ENCODE measurements at places on chromosomes 7 and 10.

- no peak for DNase-seq
These were observed 745.8 kb upstream of the LRRTM3 start for GRCh38 chr10:66180021-66180420.

DNA sequence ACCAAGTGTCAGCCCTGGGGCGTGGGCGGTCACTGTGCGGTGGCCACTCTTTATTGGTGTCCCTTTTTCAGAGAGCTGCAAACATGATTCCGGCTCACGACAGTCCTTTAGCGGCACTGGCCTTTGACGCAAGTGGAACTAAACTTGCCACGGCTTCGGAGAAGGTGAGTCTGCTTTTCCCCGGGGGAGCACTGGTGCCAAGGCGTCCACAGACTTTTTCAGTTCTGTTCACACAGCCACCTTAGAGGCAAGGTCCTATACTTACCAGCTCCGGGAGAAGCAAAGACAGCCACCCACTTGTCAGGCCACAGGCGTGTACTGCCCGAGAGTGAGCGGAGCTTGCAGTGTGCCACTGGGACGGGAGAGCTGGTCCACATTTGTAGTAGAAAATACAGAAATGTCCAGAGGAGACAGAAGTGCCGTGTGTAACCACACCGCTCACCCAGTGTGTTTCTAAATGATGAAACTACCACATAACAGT is 27.9 kb downstream of the WIPI2 start:
- no peak for DNase-seq

- DNase-seq, result no peak
These were observed 31.1 kb upstream of the C1GALT1 start for GRCh38 chr7:7151285-7151684.

- peak; percentile 29 for DNase-seq
These were observed 285.5 kb upstream of the TAC1 start for GRCh38 chr7:97446361-97446760.

GRCh38 chr10:86285136-86285790 is 81.3 kb downstream of the GRID1 start:
- no peak for DNase-seq

DNA sequence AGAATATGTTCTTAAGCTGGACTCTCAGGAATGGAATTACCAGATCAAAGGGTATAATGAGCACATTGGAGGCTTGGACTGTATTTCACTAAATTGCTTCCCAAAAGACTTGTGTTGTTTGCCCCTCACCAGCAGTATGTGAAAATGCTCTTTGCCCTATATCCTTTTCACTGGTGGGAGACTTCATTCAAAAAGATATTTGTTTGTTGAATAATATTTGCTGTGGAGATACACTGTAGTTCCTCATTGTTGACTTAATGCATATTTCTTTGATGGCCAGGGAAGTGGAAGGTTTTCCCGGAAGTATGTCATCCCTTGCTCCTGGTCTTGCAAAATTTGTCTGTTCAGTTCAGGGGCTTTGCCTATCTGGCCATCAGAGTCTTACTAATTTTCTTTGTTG is 19.4 kb downstream of the GSTO2 start:
- DNase-seq, result no peak

GRCh38 chr10:61866700-61867368 is 34.7 kb upstream of the ARID5B start:
- no peak for DNase-seq

DNA sequence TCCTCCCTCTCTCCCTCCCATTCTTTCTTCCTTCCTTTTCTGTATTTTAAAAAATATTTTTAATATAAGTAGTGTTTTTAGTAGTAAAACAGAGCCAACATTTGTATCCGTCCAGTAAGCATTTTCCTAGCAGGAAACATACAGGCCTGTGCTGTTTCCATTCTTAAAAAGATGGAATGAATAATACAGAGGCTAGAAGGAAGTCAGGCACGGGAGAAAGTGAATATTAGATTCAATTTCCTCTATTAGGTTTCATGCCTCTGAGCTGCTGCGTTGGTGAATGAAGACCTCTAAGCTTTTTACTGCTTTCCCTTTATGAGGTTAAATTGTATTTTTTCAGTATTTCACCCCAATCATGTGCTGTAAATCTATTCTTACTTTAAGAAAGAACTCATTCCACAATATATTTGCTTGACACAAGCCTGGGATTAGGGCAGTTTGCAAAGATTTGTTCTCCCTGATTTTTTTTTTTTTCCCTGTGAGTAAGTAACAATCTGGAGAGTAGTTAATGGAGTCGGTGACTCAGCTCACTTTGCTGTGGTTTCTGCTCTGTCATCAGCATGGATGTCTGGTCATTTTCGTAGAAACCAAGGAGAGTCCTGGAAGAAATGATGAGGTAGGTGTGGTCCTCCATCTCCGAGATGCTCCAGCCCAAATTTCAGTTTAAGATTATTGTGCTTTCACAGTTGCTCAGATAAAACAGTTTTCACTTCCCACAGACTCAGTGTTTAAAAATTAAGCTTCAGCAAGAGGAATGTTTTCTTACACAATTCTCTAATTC is 76.1 kb upstream of the PITRM1 start:
- peak; percentile 88 for DNase-seq

GRCh38 chr10:61939902-61940301 is 38.4 kb downstream of the ARID5B start:
- DNase-seq, result no peak

GRCh38 chr10:7534480-7534852 is 123.6 kb upstream of the SFMBT2 start:
- DNase-seq, result no peak

- no peak for DNase-seq
These were observed 74.0 kb upstream of the SAMD8 start for GRCh38 chr10:75037171-75038153.

GRCh38 chr7:157719008-157719682 is 382.3 kb downstream of the DNAJB6 start:
- no peak for DNase-seq

- no peak for DNase-seq
These were observed 127.7 kb downstream of the CDK14 start for GRCh38 chr7:90723866-90724265.

Measured in muscle of leg (tissue), 16 donors.